ENCODE measurements at places on chromosomes 13 and 19.

GRCh38 chr13:50539791-50540530 is 303.5 kb downstream of the DLEU7 start:
- DNase-seq, result no peak

- DNase-seq, result no peak
These were observed 14.9 kb downstream of the FGF21 start for GRCh38 chr19:48770266-48770665.

- DNase-seq, result peak; percentile 22
These were observed 1.8 kb downstream of the HOOK2 start for GRCh38 chr19:12773571-12773970.

- no peak for DNase-seq
These were observed 70.0 kb downstream of the INSR start for GRCh38 chr19:7224209-7224686.

GRCh38 chr13:21124852-21125251 is 51.5 kb downstream of the SKA3 start:
- peak; percentile 14 for DNase-seq

DNA sequence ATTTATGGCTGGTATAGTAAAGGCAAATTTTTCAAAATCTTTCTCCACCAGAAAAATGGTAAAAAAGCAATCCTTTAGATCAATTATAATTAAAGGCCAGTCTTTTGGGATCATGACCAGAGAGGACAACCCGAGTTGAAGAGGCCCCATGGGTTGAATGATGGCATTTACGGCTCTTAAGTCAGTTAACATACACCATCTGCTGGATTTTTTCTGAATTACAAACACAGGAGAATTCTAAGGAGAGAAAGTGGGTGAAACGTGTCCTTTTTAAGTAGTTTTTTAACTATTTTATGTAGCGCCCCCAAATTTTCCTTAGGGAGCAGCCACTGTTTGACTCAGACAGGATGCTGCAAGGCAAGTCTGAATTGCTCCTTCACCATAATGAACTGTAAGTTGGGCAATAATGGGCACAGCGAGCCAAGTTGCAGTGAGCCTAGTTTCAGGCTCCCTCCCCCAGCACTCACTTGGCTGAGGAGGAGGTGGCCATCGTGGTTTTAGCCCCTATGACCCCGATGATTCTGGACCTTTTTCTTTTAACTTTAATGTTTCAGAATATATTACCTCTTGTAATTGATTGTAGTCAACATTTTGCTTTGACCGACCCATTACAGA is 13.6 kb upstream of the ZNF611 start:
- DNase-seq, result no peak

DNA sequence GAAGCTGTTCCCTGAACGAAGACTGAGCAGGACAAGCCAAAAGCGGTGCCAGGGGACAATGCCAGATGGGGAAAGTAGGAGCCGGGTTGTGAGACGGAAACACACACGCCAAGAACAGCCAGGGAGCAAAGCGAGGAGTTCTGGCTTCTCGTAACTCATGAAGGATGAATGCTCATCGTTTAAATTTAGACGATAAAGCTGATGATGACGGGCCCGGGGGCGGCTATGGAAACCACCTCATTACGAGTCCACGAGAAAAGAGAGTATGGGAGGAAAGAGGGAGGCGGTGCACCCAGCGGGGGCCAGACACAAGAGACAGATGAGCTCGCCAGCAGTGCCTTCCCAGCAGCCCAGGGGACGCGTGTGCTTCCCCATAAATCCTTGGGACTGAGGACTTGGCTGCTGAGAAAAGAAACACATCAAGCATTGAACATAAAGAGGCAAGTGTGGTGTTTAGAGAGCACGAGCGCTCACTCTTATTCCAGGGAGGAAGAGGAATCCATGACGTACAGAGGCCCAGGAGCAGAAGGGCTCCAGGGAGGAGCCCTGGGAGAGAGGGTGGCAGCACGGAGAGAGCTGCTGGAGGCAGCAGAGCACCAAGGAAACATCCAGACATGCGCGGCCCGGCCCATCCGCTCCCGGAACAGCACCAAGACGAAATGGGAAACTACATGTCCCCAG is 70.7 kb downstream of the EPS15L1 start:
- no peak for DNase-seq

DNA sequence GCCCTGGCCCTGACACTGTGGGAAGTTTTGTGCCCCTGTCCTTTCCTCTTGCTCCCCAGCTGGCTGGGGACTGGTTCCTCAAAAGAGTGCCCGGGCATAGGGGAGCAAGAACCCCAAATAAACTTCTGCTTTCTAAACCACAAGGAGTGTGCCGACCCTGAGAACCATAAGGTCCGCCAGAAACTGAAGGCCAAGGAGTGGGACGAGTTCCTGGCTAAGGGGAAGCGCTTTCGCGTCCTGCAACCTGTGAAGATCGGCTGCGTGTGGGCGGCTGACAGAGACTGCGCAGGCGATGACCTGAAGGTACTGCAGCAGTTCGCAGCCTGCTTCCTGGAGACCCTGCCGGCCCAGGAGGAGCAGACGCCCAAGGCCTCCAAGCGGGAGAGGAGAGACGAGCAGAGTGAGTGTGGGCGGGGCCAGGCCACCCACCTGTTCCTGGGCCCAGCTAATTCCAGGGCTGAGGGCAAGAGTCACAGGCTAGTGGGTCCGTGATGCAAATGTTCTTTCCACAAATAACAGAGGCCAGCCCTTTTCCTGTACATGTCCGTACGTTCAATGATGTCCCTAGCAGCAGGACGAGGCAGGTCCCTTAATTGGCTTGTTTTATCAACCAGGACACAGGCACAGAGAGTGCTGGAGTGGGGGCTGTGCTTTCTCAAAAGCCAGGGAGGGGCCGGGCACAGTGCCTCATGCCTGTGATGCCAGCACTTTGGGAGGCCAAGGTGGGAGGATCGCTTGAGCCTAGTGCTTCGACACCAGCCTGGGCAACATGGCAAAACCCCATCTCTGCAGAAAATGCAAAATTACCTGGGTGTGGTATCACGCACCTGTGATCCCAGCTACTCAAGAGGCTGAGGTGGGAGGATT is 25.6 kb downstream of the UBXN6 start:
- DNase-seq, result peak; percentile 86

DNA sequence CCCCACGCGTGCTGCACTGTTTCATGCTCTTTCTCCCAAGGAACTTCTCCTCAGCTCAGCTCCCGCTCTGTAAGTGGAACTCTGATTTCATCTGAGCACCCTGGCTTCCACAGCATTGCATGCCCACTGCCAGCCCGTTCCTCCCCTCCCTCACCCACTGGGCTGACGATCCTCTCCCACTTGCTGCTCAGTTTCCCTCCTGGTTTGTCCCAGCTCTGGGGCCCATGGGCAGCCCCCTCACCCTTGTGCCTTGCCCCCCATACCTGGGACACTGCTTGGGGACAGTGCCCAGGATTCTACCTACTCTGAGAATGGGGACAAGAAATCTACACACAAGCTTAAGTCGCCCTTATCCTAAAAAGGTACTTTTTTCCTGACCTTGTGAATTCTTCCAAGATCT is 115.9 kb upstream of the C1QTNF9B start:
- no peak for DNase-seq

DNA sequence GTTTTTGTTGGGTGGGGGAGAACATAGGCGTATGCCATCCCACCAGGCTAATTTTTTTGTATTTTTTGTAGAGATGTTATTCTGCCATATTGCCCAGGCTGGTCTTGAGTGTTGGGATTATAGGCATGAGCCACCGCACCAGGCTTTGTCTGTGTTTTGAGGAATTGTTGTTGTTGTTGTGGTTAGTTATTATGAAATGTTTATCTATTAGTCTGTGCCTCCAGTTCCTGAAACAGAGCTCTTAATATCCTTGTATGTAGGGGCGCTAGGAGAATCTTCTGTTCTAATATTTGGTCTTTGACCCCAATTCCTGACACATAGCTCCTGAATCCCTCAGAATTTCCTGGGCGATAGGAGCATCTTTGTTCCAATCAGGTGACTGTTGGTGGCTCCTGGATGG is 5.6 kb upstream of the LATS2 start:
- no peak for DNase-seq

- DNase-seq, result no peak
These were observed 28.7 kb upstream of the ADGRE5 start for GRCh38 chr19:14352526-14352925.

DNA sequence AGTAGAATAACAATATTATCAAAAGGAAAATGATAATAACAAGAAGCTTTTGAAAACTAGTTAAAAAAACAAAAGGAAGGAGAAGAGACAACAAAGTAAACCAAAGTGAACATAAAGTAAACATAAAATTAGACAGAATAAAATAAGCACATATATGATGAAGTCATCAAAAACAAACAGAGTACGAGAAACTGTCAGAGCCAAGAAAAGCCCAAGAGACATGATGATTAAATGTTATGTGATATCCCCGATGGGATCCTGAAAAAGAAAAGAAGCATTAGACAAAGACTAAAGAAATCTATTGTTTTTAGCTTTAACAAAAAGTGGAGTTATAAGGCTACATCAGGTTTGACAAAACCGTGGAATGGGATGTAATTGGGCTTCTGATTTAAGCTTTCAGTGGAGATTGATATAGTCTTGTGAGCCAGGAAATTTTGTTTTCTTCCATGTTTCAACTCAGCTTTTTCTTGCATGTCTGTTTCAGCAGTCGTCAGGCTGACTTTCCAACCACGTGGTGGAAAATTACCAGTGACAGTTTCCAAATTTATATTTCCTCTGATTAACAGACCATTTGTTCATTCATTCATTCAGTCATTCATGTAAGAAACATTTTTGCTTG is 64.9 kb downstream of the KL start:
- DNase-seq, result no peak

DNA sequence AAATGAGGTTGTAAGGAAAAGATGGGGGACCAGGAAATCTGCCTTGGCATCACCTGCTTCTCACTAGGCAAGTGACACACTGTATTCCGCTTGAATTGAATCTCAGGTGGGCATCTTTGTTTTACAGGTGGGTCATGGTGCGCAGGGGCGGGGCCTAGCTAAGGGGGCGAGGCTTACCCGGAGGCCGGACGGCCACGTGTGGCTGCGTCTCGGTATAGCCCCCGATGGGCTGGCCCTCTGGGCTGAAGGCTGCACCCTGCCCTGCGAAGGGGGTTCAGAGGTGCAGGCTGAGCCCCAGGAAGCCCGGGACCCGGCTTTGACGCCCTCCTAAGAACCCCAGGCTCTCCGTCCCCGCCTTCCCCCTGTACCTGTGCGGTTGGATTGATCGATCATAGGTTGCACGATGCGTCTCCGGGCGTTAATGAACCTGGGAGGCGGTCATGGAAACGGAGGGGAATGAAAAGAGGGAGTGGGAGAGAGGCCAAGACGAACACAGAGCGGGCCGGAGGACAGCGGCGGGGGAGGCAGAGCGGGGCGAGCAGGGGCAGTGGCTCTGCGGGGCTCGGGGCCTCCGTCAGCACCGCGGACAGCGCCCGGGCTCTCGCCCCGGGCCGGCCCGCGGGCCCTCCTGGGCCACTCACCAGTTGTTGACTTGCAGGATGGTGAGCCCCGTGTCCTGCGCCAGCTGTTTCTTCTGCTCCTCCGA is 12.5 kb downstream of the MEIS3 start:
- DNase-seq, result no peak

DNA sequence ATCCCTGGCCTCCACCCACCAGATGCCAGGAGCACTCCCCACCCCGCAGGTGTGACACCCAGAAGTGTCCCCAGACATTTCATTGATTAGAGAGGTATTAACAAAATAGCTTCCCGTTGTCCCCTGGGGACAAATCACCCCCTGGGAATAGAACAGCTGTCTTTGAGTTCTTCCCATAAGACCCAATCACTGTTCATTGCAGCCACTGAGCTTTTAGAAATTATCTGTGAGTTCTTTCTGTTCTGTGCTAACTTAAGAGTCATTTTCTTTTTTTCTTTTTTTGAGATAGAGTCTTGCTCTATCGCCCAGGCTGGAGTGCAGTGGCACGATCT is 32.8 kb downstream of the MYO9B start:
- no peak for DNase-seq

DNA sequence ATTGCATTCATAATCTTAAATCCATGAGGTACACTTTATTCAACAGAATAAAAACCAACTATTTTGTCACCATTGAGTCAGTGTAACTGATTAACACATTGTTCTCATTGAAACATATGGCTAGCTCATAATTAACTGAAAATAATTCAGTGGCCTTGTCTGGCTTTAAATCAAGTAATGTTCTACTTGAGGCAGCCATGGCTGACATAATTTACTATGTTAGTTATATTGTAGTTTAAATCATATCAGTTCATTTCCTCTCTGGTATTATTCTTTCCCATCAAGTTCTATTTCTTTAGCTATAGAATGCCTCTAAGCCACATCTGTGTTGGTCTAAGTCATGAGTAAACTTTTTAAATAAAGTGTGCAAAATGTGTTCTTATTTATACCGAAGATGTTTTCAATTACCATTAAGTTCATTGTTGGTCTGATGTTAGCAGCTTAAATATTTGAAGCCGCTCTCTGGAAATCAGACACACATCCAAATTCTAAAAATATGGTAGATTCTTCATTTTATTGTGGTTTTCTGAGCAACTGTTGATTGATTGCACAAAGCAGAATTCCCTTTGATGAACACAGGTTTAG is 393.7 kb downstream of the GPC6 start:
- no peak for DNase-seq

DNA sequence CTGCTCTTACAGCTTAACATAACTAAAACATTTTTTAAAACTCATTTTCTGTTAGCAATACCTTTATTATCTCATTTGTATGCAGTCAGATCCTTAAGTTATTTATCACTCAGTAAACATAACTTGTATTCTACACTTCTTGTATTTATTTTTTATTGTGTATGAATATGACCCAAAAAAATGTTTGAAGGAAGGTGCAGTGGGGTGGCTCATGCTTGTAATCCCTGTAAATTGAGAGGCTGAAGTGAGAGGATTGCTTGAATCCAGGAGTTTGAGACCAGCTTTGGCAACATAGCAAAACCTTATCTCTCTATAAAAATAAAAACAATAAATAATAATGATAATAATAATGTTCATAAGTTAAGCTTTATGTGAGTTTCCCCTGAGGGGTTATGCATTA is 1004.8 kb downstream of the SLITRK5 start:
- no peak for DNase-seq

GRCh38 chr13:40460116-40460515 is 206.3 kb downstream of the FOXO1 start:
- no peak for DNase-seq

DNA sequence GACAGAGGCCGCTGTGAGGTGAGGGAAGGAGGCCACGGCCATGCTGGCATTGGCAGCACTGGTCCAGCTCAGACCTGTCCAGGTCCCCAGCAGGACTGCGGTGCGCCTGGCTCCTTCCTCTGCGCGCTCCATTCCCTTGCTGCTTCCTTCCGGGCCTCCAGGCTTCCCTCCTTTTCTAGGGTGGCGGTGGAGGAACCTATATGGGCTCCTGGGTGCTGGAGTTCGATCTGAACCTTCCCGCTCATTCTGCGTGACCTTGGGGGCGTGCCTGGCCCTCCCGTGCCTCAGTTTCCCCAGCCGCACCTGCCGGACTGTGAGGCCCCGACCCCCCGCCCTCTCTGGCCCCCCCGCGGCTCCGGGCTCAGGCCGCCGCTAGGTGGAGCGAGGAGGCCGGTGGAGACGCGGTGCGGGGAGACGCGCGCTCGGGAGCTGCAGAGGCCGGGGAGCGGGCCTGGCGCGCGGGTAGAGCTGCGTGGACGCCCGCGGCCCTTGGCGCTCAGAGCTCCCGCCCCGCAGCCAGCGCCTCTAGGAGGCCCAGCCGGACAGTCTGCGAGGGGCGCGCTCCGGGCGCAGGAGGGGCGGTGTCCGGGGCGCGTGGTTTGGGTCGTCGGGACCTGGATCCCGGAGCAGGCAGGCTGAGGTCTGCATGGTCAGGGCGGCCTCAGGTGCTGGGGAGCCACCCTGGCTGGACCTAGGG is 29.9 kb downstream of the EFNA2 start:
- DNase-seq, result no peak

Measured in Kasumi-1 (cell line).